Type B pancreatic cell (in vitro differentiated cells): ENCODE measurements at places on chromosomes 2 and 18. TPM values are rescaled to one million over a fixed set of nuclear protein-coding genes. Genes with fewer than 3 reads are reported as not detected.
A peak's percentile ranks its signal among the peaks of the same experiment; 100 is the strongest.

Gene HTR2B
- not detected in 2 replicates for total RNA-seq

Gene BOK
- 41.5 and 108 TPM in 2 replicates for total RNA-seq

Gene GAL3ST2
- total RNA-seq, result 0.19 and 0.29 TPM in 2 replicates

Gene ACVR1C
- 17.1 and 27.9 TPM in 2 replicates for total RNA-seq

Gene GNAL
- 8.3 and 12.9 TPM in 2 replicates for total RNA-seq

Gene IL1RN
- 11.0 and 20.5 TPM in 2 replicates for total RNA-seq

Gene RNU2-63P
- 4.9 and 18.8 TPM in 2 replicates for total RNA-seq

Gene POMC
- total RNA-seq, result 0.87 and 1.5 TPM in 2 replicates

GRCh38 chr18:23982155-23983079 is 32.1 kb upstream of the TTC39C start:
- H3K4me3 ChIP-seq, result peak overlapping the region; percentile 27
- H3K27me3 ChIP-seq, result peaks cover 16% of the 10 kb centered on the region
- no peak overlapping the region for H3K27ac ChIP-seq
- DNase-seq, result no peak
- peaks cover 19% of the 10 kb centered on the region for H3K4me1 ChIP-seq

DNA sequence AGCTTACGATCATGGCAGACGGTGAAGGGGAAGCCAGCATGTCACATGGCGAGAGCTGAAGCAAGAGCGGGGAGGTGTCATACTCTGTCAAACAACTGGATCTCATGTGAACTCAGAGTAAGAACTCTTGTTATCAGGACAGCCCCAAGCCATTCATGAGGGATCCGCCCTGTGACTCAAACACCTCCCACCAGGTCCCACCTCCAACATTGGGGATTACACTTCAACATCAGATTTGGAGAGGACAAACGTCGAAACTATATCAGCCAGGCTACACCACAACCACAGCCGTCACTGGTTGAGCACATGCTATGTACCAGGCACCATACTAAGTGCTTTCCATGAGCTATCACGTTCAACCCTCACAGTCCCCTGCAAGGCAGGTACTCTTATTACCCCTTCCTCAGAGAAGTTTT is 293.8 kb downstream of the PRKCE start:
- DNase-seq, result no peak
- H3K4me1 ChIP-seq, result peaks cover 24% of the 10 kb centered on the region
- H3K27ac ChIP-seq, result no peak overlapping the region
- no peaks in the 10 kb centered on the region for H3K36me3 ChIP-seq

- no peak overlapping the region for H3K4me3 ChIP-seq
- peak; percentile 32 for DNase-seq
- no peaks in the 10 kb centered on the region for H3K36me3 ChIP-seq
- no peak overlapping the region for H3K27ac ChIP-seq
- H3K4me1 ChIP-seq, result peaks cover 26% of the 10 kb centered on the region
These were observed 42.0 kb upstream of the HS6ST1 start for GRCh38 chr2:128360711-128361110.

- no peaks in the 10 kb centered on the region for H3K27me3 ChIP-seq
- no peak overlapping the region for H3K27ac ChIP-seq
- H3K36me3 ChIP-seq, result no peaks in the 10 kb centered on the region
- H3K4me3 ChIP-seq, result no peak overlapping the region
- no peak for DNase-seq
These were observed 379.4 kb downstream of the RIT2 start for GRCh38 chr18:42736074-42736473.

- H3K4me1 ChIP-seq, result peaks cover 33% of the 10 kb centered on the region
- H3K27me3 ChIP-seq, result no peaks in the 10 kb centered on the region
- no peak for DNase-seq
- no peak overlapping the region for H3K4me3 ChIP-seq
These were observed 53.7 kb downstream of the THUMPD2 start for GRCh38 chr2:39725401-39725800.

DNA sequence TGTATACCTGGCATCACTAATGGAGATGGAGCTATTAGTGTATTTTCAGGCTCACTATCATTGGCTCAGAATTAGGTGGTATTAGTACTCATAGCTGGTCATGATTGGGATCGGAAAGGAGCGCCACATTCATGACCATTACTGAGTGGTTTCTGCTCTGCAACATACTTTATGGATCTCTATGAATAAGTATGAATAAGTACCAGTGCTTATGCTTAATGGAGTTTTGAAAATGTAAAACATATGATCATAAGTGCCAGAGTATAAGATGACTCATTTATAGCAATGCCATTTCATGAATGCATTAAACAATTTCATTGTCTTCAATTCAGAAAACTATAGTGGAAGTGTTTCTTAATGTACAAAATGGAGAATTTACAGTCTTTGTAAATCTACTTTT is 156.7 kb downstream of the GALNT3 start:
- no peak overlapping the region for H3K4me3 ChIP-seq
- H3K36me3 ChIP-seq, result no peaks in the 10 kb centered on the region
- DNase-seq, result no peak
- H3K4me1 ChIP-seq, result peaks cover 25% of the 10 kb centered on the region
- no peak overlapping the region for H3K27ac ChIP-seq

- no peaks in the 10 kb centered on the region for H3K36me3 ChIP-seq
- H3K27me3 ChIP-seq, result no peaks in the 10 kb centered on the region
- no peak overlapping the region for H3K4me3 ChIP-seq
- no peak overlapping the region for H3K27ac ChIP-seq
- DNase-seq, result no peak
These were observed 47.3 kb upstream of the TANK start for GRCh38 chr2:161112908-161113307.

DNA sequence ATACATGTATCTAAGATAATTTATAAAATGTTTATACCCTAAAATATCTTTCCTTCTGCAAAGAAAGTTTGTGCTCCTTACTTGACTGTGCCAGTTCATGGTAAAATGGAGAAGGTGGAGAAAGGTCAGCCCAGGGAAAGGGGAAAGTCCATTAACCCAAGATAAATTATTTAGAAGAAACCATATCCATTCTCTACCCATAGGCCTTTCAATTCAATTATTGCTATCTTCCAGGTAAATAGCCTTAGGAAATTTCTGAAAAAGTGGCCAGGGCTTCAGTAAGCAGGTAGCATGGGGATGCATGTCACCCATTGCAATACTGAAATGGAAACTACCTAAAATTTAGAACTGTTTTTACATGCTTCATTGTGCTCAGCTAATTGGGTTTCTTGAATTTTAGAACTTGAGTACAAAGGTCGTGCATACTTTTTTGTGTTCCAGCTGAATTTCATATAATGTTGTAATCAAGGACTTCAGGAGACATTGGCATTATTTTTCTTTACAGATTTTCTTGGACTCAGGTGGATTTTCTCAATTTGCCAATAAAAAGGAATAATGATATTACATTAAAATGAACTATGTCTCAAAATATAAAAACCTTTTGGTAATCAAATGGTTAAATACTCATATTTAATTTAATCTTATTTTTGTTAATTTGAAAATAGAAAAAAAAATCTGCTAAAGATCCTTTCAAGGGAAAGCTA is 124.9 kb downstream of the CSRNP3 start:
- H3K27ac ChIP-seq, result no peak overlapping the region
- no peaks in the 10 kb centered on the region for H3K4me1 ChIP-seq
- H3K27me3 ChIP-seq, result no peaks in the 10 kb centered on the region
- no peak overlapping the region for H3K4me3 ChIP-seq
- no peak for DNase-seq

- H3K4me1 ChIP-seq, result peaks cover 22% of the 10 kb centered on the region
- no peak overlapping the region for H3K27ac ChIP-seq
- H3K36me3 ChIP-seq, result no peaks in the 10 kb centered on the region
- no peak overlapping the region for H3K4me3 ChIP-seq
- H3K27me3 ChIP-seq, result peaks cover 12% of the 10 kb centered on the region
- no peak for DNase-seq
These were observed 370.5 kb downstream of the EIPR1 start for GRCh38 chr2:3007135-3007534.

DNA sequence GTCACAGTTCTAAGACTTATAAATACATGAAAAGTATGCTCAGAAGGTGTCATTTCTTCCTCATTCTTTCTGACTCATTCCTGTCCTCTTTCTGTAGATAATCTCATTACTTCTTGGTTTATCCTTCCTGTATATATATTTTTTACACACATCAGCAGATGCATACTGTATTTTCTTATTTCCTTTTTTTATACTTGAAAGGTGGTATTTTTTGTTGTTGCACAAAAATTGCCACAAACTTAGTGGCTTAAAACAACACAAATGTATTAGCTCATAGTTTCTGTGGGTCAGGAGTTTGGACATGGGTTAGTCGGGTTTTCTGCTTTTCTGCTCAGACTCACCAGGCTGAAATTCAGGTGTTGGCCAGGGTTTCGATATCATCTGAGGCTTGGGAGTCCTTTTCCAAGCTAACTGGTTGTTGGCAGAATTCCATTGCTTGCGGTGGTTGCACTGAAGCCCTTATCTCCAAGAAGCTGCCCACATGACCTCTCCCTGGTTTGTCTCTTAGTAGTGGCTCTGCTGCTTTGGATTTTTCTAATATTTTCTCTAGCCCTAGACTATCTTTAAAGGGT is 162.6 kb downstream of the FMNL2 start:
- H3K36me3 ChIP-seq, result peaks cover 16% of the 10 kb centered on the region
- H3K4me3 ChIP-seq, result no peak overlapping the region
- H3K4me1 ChIP-seq, result peaks cover 35% of the 10 kb centered on the region
- H3K27ac ChIP-seq, result peak overlapping the region; percentile 29
- no peak for DNase-seq

DNA sequence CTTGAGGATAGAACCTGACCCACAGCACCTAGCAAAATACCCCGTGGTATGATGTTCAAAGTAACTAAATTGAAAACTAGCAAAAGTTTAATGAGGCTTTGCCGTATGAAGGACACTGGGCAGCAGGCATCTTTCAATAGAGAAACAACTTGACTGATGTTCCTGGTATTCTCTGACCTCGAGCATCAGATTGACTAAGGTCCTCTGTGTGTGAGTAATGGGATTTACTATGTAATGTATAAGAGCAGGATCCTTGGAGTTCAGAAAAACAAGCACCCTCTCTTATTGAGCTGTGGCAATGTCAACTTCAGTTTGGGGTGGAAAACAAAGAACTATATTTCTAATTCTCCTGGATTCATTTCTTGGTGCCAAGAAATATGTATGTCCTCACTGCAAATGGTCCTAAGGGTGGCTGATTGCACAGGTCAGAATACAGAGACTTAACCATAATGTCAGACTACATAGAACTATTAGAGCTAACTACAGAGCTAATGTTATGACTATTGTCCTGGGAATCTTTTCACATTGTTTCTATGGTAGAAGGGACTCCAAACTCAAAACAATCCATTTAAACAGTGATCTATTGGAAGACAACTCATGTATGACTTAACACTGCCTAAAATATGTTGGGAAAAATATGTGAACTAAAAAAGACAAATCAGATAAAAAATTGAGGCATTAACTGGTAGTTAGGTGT is 4.4 kb downstream of the TNFAIP6 start:
- DNase-seq, result no peak
- H3K36me3 ChIP-seq, result no peaks in the 10 kb centered on the region
- H3K4me1 ChIP-seq, result peaks cover 18% of the 10 kb centered on the region
- H3K4me3 ChIP-seq, result no peak overlapping the region

- no peak overlapping the region for H3K27ac ChIP-seq
- H3K4me1 ChIP-seq, result no peaks in the 10 kb centered on the region
- no peaks in the 10 kb centered on the region for H3K27me3 ChIP-seq
- H3K4me3 ChIP-seq, result no peak overlapping the region
These were observed 80.4 kb upstream of the SALL3 start for GRCh38 chr18:78899241-78899640.

DNA sequence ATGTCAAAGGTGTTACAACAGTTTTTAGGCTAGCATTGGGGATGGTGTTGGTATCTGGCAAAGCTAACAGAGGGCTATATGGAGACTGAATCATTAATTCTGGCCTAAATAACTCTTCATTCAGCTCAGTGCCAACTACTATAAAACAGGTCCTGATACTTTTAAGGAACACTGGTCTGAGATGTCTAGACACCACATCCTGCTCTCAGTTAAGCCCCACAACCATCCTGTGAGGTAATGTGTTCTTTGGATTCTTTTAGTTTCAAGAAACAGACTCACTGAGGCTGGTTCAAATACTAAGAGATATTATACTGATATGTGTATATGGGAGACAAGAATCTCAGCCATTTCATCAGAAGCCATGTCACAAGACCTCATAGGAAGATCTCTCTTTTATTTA is 14.2 kb upstream of the HK2 start:
- no peak for DNase-seq
- no peaks in the 10 kb centered on the region for H3K36me3 ChIP-seq
- H3K27me3 ChIP-seq, result peaks cover 3% of the 10 kb centered on the region
- no peak overlapping the region for H3K4me3 ChIP-seq
